ENCODE measurements at places on chromosomes 3 and 15. TPM values are rescaled to one million over a fixed set of nuclear protein-coding genes. Genes with fewer than 3 reads are reported as not detected.

The LRRFIP2 gene
- 40.0 TPM for total RNA-seq

GRCh38 chr3:68728343-68728742 is 204.0 kb downstream of the TAFA4 start:
- no peak for DNase-seq

DNA sequence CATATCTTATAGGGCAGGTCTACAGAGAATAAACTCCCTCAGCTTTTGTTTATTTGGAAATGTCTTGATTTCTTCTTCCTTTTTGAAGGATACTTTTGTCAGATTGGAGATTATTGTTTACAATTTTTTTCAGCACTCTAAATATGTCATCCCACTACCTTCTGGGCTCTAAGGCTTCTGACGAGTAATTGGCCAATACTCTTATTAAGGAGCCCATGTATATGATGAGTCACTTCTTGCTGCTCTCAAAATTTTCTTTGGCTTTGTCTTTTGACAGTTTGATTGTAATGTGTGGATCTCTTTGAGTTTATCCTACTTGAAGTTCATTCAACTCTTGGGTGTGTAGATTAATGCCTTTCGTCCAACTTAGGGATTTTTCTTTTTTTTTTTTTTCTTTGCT is 28.9 kb upstream of the CD200R1L start:
- DNase-seq = no peak

- DNase-seq = no peak
Measured at GRCh38 chr3:24048843-24049242, 103.8 kb downstream of the NR1D2 start.

DNA sequence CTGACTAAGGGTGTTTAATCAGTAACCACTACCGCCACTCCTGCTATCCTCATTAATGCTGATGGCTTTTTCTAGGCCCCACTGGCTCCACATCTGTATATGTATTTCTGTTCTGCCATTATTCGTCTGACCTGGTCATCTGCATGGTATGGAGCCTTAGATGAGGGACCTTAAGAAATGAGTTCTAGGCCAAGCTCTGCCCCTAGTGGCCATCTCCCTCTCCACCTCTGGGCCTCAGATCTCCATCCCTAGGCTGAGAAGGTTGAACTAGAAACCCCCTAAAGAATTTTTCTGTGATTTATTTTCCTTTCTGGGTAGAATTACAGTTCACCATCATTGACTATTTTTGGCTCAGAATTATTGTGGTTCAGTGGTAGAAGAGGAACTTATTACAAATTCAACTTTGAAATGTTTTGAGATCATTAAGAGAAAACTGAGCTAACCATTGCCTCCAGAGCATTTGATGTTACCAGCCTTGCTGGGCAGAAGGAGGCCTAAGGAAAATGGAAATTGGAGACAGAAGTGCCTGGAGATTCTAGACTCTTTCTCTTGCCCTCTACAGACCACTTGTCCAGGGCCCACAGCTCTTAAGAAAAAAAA is 325.2 kb upstream of the NR2E3 start:
- DNase-seq = no peak

GRCh38 chr3:178386401-178386800 is 149.8 kb upstream of the KCNMB2 start:
- DNase-seq = no peak

- DNase-seq = no peak
Measured at GRCh38 chr15:35910227-35910626, 364.3 kb upstream of the DPH6 start.
